ENCODE measurements at places on chromosomes 12 and 14.

GRCh38 chr12:105740970-105741725 lies 397.6 kb downstream of the NUAK1 start:
- DNase-seq = no peak

DNA sequence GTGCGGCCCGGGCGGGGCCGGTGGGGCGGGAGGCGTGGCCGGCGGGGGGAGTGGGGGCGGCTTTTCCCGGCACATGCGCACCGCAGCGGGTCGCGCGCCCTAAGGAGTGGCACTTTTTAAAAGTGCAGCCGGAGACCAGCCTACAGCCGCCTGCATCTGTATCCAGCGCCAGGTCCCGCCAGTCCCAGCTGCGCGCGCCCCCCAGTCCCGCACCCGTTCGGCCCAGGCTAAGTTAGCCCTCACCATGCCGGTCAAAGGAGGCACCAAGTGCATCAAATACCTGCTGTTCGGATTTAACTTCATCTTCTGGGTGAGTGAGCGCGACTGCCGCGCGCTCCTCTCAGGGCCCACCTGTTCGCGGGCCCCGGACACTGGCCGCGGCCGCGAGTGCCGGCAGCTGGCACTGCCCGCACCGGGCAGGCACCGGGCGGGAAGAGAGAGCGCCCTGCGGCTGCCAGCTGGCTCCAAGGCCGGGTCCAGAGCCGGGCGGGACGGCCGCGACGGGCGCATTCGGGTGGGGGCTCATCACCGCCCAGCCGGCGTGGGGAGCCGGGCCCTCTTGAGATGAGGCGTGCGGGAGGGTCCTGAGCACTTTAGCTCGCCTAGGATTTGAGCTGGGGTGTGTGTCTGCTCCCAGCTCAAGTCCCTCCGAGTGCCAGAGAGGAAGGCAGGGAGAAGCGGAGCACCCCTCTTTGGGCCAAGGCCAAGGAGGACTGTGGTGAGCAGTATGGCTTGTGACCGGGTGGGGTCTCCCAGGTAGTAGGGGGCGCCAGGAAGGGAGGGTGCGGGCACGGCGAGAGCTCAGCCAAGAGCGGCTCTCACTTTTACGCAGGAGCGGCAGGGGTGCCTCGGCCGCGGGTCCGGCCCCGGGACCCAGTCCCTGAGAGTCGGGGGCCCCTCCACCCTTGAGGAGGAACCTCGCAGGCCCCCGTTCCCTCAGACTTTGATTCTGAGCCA lies at the start of gene CD9:
CD9 (plus strand) TSS at position 145 of the 957 bp plus-strand sequence; CDS start at position 245, 100 bp downstream.
- no peak for DNase-seq

DNA sequence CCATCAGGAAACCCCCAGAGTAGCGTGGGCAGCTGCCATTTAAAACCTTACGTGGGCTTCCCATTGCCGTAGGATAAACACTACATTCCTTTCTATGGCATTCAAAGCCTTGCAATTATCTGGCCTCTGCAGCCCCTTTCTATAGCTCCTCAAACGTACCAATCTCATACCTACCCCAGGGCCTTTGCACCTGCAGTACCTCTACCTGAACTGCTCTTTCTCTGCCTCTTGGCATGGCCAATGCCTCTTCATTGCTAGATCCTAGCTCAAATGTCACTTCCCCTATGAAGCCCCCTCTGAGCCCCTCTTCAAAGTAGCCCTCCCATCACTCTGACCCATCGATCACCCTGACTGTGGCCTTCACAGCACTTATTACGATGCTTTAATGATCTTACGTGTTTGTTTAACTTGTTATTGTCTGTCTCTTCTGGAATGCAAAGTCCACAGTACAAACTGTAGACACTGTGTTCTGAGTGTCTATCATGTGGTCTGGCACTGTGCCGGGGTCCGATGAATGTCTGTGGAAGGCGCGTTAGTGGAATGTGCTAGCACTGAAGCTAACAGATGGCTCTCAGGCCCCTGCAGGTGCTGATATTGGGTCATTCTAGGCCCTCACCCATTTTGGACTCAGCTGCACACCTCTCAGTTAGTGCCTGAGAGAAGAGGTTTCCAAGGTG lies 157.3 kb upstream of the NOS1 start:
- no peak for DNase-seq

GRCh38 chr14:75493592-75494087 lies 28.6 kb upstream of the BATF start:
- no peak for DNase-seq

GRCh38 chr12:50050410-50051098 lies 6.8 kb upstream of the ASIC1 start:
- DNase-seq = no peak

GRCh38 chr12:65958456-65958855 lies 134.2 kb downstream of the HMGA2 start:
- no peak for DNase-seq
